ENCODE measurements at places on chromosomes 13 and 19. TPM values are rescaled to one million over a fixed set of nuclear protein-coding genes. Genes with fewer than 3 reads are reported as not detected.

Gene ZNF681
- polyA plus RNA-seq = 0.04 TPM

Gene PRX
- not detected for polyA plus RNA-seq

Gene RFPL4AL1
- polyA plus RNA-seq = 1.3 TPM

Gene KLK4
- polyA plus RNA-seq = not detected

Gene ZNF175
- polyA plus RNA-seq = 2.4 TPM

Gene ZMYM5
- 13.2 TPM for polyA plus RNA-seq

Gene GPR4
- not detected for polyA plus RNA-seq

Gene PALM3
- not detected for polyA plus RNA-seq

Gene TRIP10
- 1.9 TPM for polyA plus RNA-seq

All from CD14-positive monocyte (primary cell).